ENCODE measurements at places on chromosomes 7 and 10.
A peak's percentile ranks its signal among the peaks of the same experiment; 100 is the strongest.

DNA sequence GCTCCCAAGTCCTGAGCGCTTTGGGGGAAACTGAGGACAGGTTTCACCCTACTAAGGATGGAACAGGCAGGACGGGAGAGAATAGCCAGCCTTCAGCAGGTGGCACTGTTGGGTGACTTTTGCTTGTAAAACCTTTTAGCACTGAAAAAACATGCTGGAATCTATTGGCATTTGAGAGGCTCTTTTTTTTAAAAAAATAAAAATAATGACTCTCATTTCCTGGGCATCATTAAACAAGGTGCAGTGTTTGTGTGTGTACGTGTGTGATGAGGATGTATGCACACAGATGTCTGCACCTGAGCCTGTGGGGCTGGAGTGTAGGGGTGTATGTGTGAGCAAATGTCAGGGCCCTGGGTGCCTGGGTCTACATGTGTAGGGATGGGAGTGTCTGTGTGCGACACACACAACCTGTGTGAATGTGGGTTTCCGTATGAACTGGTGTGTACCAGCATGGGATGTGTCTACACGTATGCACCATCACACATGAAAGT is 177.9 kb downstream of the RPS24 start:
- DNase-seq = peak; percentile 19

GRCh38 chr10:60252688-60253087 is 137.0 kb downstream of the ANK3 start:
- DNase-seq = no peak

DNA sequence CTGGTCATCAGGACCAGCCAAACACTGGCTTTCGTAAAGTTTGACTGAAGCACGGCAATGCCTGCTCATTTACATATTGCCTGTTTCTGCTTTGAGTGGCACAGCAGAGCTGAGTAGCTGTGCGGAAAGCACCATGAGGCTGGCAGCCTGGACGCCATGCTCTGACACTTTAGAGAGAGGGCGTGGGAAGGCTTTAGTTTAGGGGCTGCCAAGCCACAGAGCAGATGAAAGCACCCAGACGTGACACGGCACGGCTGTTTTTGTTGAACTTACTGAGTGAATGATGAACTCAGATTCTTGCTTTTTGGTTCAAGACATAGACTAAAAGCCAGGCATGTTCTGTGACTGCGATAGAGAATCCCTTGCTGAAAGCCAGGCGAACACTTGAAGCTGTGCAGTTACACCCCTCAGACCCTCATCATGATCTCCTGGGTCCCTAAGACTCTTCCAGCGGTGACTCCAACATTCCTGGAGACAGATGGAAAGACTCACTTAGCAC is 182.1 kb downstream of the ZMYND11 start:
- DNase-seq = peak; percentile 50

DNA sequence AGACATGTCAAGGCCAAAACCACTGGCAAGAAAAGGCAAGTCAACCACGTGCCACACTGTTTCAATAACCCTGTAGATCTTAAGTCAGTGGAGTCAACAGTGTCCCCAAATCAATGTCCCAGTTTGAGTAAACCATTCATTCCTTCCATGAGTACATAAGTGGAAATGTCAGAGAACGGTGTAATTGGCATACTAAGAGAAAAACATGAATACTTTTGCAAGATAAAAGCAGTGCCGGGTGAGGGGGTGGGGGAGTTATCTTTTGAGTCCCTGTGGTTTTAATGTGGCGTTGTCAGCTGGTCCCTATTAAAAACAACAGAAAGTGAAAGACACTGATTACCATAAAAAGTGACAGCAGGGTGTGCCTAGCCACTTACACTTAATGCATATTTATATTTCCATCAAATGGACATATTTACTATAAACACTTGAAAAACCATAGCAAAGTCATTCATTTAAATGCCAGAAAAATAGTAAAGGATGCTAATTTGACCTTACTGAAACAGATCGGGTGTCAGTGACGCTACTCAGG is 37.8 kb downstream of the RSU1 start:
- no peak for DNase-seq

- no peak for DNase-seq
These were observed 9.1 kb upstream of the ZYX start for GRCh38 chr7:143372070-143372469.

- DNase-seq = no peak
These were observed 94.1 kb upstream of the PCBD1 start for GRCh38 chr10:70982443-70982842.

GRCh38 chr10:15053061-15053460 is 9.3 kb downstream of the OLAH start:
- no peak for DNase-seq

GRCh38 chr10:48382982-48383381 is 76.5 kb downstream of the MAPK8 start:
- DNase-seq = no peak

DNA sequence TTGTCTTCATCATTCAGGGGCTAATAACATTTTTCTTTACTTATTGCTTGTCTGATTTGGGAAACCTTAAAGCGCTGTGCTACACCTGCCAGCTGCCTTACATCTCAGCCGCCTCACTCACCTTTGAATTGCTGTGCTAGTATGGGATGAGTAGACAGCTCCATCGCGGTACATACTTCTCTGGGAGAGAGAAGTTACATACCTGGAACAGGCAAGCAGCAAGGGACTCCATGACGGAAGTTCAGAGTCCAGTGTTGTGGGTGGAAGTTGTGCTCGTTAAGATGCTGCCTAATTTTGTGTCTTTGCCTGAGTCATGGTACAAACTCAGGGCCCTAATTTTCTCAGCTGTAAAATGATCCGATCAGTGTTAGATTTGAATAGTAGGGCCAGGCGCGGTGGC is 1.9 kb downstream of the NUB1 start:
- no peak for DNase-seq

- DNase-seq = no peak
These were observed 131.3 kb downstream of the GLI3 start for GRCh38 chr7:42105554-42106358.

DNA sequence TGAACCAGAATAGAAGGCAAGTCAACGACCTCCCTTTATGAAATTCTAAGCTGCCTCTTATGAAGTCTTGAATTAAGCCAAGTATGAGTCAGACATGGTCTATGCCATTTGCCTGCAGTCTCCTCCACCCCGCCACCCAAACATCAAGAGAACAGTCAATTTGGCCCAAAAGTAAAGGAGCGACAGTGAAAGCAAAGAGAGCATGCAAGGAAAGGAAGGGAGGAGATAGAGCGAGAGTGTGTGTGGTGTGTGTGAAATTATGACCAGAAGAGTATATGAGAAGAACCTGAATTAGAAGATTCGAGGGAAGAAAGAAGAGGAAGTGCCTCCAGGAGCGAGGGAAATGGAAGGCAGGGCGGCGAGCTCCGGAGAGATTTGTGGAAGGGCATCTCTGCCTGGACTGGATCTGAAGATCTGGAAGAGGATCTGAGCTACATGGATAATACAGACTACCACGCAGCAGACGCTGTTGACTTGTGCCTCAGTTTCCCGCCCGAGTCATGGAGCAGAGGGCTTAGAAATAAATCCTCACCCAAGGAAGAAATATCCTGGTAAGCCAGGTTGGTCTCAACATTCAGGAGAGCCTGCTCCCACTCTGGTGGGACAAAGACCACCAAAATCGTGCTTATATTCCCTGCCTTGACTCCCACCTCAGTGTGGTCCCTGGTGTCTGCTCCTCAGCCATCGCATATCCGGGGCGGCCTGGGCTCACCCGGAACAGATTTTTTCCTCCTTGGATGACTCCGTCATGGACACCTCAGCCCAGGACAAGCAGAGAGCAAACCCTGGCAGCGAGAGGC is 459 bp downstream of the ZDHHC6 start:
- DNase-seq = no peak

DNA sequence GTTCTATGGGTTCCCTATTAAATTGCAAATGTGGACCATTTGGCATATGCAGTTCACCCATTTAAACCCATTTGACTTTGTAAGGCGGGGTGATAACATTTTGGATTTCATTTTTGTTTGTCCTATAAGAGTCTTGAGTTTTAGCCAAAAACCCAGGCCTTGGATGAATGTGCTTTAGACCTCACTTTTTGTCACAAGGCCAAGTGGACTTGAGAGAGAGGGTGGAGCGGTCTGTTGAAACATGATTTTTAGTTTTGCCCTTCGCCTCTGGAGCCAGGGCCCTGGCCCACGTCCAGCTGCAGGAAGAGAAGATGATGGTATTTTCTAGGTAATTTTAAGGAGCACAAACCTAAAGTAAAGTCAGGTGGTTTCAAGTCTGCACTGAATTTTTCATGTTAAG is 260.1 kb downstream of the SLC25A13 start:
- no peak for DNase-seq

- DNase-seq = no peak
These were observed 25.0 kb downstream of the CACUL1 start for GRCh38 chr10:118729641-118730258.

GRCh38 chr10:47349516-47349915 is 1.4 kb downstream of the RBP3 start:
- DNase-seq = no peak

DNA sequence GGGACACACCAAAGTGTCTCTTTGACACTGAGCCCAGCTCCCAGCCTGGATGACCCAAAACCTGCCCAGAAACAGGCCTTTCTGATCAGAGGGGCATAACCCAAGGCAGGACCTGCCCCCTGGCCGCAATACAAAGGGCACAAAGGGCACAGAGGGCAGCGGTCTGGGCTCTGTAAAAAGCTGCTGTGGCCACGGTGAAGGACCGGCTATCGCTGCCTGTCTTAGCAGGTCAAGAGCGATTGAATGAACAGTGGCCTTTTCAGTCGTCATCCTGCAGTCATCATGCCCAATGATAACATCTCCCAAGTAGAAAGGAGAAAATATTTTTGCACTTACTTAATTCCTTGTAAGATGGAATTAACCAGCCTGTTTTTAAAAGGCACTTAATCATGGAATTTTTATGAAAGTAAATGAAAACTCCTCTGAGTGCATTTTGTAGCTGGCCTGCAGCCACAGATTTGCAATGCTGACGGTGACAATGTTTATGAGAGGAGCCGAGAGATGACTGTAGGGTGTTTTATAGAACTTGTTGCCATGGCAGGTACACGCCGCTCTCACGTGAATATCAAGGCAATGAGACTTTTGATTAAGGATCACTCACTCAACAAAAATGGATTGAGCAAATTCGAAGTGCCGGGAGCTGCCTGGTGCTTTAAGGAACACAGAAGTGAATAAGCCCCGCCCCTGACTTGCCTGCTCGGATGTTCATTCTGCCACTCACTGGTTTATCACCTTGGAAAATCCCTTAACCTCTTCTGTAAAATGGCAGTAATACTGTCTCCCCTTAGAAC is 47.3 kb upstream of the BHLHA15 start:
- no peak for DNase-seq

DNA sequence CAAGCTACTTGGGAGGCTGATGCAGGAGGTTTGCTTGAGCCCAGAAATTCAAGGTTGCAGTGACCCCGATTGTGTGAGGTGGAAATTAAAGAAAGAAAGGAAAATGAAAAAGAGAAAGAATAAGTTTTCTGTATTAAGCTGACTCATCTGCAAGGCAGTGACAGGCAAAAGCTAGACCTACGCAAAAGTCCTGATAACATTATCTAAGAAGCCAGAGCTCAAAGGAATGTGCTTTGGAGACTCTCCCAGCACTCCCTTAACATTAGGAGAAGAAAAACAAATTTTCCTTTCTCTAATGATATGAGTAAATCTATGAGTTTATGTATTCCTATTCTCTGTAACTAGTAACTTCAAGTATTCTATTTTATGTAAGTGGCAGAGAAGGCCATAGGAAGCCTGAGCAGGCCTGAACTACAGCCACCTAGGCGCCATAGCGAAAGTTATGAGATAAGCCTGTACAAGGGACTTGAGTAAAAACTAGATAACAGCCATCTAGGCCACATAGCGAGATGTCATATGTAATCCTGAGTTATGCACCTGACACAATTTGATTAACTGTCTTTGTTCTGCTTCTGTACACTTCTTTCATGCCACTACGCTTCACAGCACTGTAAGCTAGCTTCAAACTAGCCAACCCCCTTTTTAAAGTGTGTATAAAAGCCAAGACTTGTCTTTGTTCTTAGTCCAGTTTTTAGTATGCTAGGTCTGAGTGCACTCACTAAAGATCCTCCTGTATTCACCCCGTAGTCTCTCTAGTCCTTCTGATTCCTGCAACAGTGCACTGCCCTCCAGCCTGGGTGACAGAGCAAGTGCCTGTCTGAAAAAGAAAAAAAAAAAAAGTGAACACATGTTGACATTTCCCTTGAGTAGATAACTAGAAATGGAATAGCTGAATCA is 9.4 kb upstream of the ZWINT start:
- DNase-seq = peak; percentile 1

DNA sequence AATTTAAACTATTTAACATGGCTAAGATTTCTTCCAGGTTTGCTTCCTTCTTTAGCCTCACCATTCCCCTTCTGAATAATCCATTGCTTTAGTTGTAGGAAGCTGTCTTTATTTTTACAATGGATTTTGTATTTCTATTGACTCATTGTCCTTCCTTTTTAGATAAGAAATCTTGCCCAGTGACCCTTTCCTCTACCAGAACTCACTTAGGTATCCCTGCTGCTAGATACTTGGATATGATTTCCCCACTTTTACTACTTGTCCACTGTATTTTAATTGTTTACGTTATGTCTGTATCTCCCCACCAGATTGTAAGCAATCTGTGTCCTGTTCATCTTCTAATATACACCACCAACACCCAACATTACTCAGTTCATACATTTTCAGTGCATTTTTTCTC is 47.7 kb upstream of the MDFIC start:
- no peak for DNase-seq

DNA sequence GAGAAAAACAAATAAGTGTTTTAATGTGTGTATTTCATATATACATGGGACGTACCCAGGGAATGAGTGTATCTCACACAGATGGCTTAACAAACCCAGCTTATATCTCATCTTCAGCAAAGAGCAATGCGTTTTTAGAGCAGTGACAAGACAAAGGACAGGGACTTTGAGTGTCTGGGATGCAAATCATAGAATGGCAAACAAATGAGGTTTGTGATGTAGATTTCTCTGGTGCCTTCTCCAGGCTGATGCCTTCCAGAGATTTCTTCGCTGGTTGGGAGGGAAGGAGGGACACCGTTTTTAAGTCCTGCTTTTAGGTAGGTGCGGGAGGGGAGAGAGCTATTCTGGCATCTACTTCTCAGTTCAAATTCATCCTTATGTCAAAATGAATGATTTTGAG is 16.6 kb downstream of the LANCL2 start:
- no peak for DNase-seq

DNA sequence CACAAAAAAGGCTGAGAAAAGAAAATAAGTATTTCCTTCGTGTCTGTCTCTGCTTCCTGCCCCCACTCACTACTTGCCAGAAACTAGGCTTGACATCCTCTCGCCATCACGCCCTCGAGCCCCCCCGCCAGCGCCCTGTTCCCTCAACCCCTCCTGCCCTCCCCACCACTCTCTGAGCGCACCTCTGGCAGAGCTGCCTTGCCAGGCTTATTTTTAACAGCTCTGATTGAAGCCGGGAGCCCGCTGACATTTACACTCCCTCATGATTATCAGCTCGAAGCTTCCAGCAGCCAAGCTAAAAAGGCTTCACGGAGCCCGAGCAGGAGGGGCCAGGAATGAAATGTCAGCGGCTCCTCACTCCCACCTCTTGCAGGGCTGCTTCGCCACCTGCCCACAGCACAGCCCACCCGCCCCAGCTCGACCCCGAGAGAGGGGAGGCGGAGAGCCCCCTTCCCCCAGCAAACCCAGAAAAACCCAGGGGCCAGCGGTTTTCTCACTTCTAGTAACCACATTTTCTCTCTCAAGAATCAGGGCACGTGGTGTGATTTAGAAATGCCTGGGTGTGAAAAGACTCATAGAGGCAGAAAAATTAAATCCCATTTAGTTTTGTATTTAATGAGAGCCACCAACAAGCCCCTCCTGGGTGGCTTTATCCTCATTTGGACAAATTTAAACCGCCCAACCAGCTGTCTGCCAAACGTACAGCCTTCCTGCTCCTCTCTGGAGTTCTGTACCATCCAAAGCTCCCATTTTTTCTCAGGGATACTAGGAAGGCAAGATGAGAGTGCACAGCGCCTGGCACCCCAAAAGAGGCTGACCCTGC is 89.3 kb downstream of the SLIT1 start:
- DNase-seq = no peak

Measured in epithelial cell of proximal tubule (primary cell).